Right ventricle myocardium inferior (tissue), 1 donor: ENCODE measurements at places on chromosomes 16 and 17.

GRCh38 chr16:75965504-75966374 is 239.4 kb upstream of the CPHXL start:
- no peak for DNase-seq

- no peak for DNase-seq
Observed at GRCh38 chr17:31052187-31052889, 42.4 kb upstream of the NF1 start.

GRCh38 chr16:55834049-55834448 is 1.2 kb upstream of the CES1 start:
- DNase-seq: no peak

- no peak for DNase-seq
Observed at GRCh38 chr16:28130099-28131088, 66.9 kb upstream of the GSG1L start.

DNA sequence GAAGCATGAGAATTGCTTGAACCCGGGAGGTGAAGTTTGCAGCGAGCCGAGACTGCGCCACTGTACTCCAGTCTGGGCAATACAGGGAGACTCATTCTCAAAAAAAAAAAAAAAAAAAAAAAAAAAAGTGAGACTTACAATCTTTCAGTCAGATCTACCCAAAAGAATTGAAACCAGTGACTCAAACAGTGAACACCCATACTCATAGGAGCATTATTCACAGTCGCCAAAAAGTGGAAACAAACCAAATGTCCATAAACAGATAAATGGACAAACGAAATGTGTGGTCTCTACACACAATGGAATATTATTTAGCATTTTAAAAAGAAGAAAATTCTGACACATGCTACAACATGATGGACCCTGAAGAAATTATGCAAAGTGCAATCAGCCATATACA is 9.1 kb upstream of the SCNN1B start:
- no peak for DNase-seq

DNA sequence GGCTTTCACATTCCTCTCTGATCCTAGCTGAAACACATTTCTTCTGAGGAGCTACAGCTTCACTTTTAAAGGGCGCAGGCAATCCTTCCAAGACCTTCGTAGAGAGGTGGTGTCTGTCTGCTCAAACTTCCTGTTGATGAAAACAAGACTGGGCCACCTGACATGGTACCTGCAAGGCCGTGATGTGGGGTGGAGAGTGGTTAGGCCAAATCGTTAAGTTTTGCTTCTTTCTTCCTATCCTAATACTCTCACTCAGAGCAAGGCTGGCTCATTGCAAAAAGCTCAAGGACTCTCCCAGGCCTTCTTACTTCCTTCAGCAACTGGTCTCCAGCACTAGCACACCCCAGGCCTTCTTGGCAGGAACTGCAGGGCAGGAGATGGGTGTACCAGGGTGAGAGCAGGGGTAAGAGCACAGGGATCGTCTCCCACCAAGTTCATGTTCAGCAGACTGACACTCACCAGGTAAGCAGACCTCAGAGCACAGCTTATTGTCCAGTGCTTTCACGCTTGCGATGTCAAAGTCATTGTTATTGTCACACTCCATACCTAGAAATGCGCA is 10.9 kb upstream of the FOXJ1 start:
- DNase-seq: no peak

- no peak for DNase-seq
Observed at GRCh38 chr16:23420011-23420410, 33.0 kb downstream of the COG7 start.

- no peak for DNase-seq
Observed at GRCh38 chr16:5396880-5397279, 299.3 kb upstream of the EEF2KMT start.
